ENCODE measurements at places on chromosomes 13 and 19.
A peak's percentile ranks its signal among the peaks of the same experiment; 100 is the strongest.

DNA sequence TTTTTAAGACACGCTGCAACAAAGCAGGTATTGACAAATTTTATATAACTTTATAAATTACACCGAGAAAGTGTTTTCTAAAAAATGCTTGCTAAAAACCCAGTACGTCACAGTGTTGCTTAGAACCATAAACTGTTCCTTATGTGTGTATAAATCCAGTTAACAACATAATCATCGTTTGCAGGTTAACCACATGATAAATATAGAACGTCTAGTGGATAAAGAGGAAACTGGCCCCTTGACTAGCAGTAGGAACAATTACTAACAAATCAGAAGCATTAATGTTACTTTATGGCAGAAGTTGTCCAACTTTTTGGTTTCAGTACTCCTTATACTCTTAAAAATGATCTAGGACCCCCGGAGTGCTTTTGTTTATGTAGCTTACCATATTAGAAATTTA, 1.2 kb downstream of the BRCA2 start:
- DNase-seq = no peak

GRCh38 chr13:38045278-38046048, 175.9 kb upstream of the TRPC4 start:
- DNase-seq = no peak

DNA sequence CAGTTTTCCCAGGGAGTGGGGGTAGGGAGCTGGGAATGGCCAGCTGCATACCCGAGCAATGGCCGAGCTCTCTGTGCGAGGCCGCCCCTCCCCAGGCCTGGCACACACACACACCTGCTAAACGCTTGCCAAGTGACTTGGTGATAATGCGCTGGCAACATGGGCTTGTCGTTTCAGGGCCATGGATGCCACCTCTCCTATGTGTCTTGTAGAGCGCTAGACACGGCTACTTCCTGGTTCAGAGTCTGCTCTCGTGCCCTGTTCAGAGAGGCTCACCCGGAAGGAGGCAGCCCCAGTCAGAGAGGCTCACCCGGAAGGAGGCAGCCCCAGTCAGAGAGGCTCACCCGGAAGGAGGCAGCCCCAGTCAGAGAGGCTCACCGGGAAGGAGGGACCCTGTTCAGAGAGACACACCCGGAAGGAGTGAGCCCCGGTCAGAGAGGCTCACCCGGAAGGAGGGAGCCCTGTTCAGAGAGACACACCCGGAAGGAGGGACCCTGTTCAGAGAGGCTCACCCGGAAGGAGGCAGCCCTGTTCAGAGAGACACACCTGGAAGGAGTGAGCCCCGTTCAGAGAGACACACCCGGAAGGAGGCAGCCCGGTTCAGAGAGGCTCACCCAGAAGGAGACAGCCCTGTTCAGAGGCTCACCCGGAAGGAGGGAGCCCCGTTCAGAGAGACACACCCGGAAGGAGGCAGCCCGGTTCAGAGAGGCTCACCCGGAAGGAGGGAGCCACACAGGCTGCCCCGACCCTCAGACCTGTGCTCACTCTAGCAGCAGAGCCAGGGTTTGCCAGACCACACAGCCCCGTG, 4.2 kb downstream of the ADPRHL1 start:
- no peak for DNase-seq

- DNase-seq = no peak
Observed at GRCh38 chr13:40330950-40331349, 335.5 kb downstream of the FOXO1 start.

GRCh38 chr13:108315273-108315672, 45.8 kb downstream of the TNFSF13B start:
- no peak for DNase-seq

DNA sequence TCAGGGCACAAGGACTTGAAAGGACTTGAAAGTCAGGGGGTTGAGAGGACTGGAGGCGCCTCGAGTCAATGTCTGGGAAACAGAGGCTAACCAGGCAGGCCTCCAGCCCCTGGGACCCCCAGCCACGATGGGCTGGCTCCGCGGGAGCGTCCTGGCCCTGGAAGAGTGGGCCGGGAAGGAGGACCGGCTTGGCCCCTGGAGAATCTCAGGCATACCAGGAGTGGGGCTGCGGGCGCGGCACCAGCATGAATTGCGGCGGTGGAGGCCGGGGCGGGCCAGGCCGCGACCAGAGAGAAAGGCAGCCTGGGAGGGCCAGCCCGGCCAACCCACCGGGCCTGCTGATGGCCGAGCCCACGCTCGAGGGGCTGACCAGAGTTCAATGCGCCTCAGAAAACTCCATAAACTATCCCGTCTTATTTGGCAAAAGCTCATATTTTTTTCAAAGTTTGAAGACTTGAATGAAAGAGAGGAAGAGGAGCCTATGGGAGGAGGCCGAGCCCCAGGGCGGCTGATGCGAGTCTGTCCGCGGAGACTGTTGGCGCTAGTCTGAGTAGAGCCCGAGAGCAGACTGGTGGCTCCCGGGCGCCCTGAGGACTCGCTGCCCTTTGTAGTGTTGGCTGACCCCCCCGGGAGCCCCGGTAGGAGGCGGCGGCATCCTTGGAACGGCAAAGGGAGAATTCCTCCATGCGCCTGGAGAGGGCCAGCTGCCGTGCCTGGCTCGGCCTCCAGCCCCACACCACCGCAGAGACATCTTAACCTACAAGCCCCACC, 68.0 kb downstream of the MLLT1 start:
- no peak for DNase-seq

DNA sequence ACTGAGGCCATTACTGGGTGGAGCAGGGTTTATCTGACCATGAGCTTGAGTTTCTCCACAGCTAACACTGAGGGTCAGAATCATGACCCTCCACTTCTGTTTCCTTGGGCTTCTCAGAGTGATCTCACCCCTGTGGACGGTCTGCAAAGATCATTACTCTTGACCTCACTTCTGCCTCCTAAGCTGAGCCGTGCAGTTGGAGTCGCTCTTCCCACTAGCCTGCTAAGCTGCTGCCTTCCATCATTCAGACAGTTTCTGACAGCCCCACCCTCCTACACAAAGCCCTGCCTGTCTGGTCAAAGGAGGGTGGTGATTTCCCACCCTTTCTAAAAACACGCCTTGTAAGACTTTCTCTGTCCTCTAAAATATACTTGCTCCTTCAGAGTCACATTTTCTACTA, 9.3 kb upstream of the FRY start:
- no peak for DNase-seq

GRCh38 chr19:20247016-20247683, 80.1 kb downstream of the ZNF486 start:
- DNase-seq = peak; percentile 27

- DNase-seq = no peak
Observed at GRCh38 chr13:51262501-51263211, 40.5 kb downstream of the FAM124A start.

DNA sequence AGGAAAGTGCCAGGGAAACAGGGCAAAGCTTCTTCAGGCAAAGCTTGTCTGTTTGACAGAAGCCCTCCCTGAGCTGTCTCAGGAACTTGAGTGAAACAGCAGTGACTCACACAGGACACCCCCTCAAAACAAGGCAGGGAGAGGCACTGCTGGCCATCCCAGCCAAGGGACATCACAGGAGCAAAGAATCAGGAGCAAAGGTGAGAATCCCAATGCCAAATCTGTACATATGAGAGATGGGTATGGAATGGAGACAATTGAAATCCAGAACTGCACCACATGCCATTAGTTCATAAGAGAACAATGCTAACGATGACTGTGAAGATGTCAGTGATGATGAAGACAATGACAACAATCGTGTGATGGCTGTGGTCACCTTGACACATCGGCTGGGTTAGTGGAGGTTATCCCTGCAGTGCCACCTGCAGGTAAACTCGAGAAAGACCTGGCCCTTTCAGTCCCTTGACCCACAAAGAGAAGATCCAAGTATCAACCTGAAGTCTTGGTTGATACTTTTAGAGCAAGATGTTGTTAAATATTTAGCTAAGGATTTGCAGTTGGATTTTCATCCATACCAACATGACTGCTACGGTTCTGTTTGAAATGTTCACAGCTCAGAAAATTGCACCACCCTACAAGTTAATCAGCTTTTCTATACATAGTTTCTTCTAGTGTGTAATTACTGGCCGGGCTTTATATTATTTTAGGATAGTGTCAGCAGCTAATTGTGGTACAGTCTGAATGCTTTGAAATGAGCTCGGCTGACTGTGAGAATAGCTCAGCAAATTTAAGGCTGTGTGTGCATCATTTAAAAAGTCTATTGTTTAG, 42.0 kb upstream of the IPO5 start:
- DNase-seq = no peak

DNA sequence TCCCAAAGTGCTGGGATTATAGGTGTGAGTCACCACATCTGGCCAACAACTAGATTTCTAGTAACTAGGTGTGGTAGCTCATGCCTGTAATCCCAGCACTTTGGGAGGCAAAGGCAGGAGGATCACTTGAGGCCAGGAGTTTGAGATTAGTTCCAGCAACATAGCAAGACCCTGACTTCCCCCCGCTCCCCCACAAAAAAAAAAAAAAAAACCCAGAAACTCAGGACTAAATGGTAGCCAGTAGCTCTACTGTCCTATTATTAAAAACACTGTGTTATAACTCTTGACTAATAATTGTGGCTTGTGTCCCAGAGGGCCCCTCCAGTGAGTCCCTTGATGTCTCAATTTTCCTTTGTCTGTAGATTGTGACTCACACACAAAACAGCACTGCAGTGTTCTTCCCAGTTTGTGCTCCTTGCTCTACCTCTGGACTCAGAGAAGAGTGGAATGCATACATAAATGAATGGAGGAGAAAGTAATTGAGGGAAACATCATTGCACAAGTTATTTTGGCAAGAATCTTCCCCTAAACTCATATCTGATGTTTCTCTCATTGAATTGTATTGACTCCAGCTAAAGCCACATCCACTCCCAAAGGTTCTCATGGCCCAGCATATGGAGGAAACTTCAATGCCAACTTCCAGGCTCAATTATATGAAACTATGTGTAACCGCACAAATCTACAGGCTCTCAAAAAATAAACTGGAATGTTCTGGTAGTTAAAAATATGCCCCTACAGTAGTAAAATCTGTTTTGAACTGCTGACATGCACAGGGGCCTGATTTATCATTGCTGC, 8.8 kb downstream of the TPT1 start:
- no peak for DNase-seq

- no peak for DNase-seq
Observed at GRCh38 chr13:66154354-66154753, 1075.8 kb downstream of the PCDH9 start.

DNA sequence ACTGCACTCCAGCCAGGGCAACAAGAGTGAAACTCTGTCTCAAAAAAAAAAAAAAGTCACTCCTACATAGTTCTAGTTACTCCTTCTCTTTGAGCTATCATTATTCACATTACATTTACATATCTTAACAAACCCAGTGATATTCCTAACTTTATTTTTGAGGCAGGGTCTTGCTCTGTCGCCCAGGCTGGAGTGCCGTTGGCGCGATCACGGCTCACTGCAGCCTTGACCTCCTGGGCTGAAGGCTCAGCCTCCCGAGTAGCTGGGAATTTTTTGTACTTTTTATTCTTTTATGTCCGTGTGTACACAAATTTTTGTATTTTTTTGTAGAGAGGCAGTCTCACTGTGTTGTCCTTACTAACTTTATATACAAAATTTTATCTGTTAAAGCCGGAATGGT, 587 bp upstream of the RPS15 start:
- no peak for DNase-seq

DNA sequence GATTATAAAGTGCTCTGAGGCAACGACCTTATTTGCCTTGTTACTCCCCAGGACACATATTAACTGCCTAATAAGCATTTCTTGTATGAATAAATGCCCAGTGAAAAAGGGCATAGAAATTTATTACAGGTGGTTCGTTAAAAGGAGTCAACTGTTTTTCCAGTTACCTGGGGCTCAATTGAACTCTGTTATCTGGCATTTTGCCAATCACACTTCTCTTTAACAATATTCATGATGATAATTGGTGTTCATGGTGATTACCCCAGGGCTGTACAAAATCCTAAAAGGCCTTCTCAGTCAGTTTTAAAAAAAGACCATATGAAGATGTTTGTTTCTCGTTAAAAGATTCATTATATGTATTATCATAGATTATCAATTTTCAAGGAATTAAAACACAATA, 57.1 kb downstream of the KL start:
- DNase-seq = no peak

- no peak for DNase-seq
Observed at GRCh38 chr13:102628559-102628958, 31.8 kb downstream of the TPP2 start.

DNA sequence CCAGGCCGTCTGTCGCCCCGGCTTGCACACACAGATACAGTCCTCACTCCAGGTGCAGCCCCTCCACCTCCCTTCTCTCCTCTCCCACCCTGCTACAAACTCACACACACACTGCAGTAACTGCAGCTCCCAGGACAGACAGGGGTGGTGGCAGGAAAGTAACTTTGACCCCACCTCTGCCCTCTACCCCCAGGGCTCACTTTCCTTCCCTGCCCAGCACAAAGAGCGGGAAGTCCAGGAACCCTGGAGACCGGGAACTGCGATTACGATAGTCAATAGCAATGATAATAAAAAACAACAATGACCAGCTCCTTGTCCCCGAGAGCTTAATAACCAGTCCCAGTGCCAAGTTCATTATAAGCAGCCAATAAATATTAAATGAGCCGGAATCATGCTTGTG, at the start of gene CEACAM20:
Gene CEACAM20 (minus strand): TSS at position 140 of the 400 bp plus-strand sequence. CDS start 166 bp downstream, outside the sequence.
- DNase-seq = no peak
